ENCODE measurements at places on chromosomes 3 and 15.
A peak's percentile ranks its signal among the peaks of the same experiment; 100 is the strongest.

DNA sequence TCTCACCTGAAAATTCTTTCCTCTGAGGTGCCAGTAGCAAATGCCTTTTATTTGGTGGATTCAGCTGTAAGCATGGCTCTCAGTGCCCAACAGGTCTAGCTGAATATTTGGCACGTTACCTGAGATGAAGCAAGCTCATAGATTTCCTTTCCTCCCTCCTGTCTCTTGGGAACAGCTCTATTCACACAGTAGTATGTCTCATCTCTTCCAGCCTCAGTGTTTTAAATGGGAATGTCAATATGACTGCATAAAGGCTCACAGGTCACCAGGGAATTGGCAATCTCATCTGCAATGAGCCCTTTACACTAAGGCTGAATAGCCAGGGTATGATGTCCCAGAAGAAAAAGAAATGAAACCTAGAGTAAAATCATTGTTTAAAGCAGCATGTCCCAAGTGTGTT lies 733.5 kb downstream of the NTRK3 start:
- DNase-seq = no peak

GRCh38 chr3:32419742-32420125 lies 28.1 kb downstream of the CMTM7 start:
- no peak for DNase-seq

- DNase-seq = no peak
Observed at GRCh38 chr15:86157606-86158293, 78.1 kb downstream of the AGBL1 start.

DNA sequence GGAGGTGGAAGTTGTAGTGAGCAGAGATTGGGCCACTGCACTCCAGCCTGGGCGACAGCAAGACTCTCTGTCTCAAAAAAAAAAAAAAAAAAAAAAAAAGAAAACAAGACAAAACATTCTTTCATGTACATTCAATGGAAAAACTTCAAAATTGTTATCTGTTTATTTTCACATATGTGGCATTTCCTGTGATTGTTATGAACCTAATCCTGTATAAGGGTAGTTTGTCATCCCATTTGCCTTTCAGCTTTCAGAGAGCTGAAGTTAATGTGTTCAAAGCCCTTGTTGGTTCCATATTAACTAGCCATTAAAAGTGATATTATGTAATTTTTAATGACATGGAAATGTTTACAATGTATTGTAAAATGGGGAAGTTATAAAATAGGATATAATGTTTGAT lies 17.3 kb upstream of the NCK1 start:
- no peak for DNase-seq

- DNase-seq = no peak
Observed at GRCh38 chr3:187403768-187404288, 35.6 kb downstream of the RTP4 start.

DNA sequence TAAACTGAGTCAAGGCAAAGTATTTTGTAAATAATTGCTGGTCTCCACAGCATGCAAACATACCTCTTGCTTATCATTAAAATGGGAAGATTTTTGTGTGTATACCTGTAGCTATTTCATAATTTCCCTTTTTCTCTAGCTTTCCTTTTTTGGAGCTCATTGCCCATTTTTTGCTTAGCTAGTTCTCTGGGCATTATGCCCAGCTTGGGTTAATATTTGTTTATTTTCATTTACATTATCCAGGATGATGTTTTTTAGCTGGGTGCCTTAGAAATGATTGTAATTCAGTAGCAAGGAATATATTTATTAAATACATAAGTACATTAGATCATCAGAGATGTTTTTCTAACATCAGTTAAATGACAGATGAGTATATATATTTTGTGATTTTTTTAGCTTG lies 1271.7 kb upstream of the GBE1 start:
- DNase-seq = no peak

GRCh38 chr3:133256787-133257483 lies 142.9 kb upstream of the BFSP2 start:
- no peak for DNase-seq

DNA sequence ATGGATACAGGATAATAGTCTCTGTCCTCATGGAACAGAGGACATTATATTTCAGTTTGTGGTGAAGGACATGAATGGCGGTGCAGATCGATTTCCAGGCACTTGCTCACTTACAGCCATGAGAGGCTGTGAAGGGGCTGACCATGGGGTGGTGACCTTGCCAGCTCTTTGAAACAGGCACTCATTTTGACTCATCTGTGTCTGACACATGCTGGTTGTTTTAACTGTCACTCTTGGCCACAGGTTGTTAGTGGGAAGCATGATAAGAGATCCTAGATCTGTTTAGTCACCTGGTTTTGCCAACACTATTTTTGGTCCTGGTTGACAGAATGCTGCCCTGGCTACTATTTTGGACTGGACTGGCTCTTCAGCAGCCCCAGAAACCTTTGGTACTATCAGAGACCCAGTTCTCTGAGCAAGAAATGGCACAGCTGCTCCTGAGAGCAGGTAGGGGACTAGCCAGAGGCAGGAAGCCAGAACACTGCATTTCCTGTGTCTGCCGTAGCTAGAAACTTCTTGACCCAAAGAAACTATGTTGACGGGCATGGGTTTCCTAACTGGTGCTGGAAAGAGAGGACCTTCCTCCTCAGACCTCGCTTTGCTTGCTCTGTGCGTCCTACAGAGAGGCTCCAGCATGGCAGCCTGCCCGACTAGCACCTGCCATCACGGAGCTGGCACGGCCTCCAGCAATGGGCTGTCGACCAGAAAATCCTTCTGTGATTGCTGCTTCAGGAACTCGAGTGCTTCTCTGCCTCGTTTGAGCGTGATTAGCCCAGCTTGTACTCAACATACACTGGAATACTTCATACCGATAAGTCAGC lies 6.3 kb downstream of the PXYLP1 start:
- no peak for DNase-seq

DNA sequence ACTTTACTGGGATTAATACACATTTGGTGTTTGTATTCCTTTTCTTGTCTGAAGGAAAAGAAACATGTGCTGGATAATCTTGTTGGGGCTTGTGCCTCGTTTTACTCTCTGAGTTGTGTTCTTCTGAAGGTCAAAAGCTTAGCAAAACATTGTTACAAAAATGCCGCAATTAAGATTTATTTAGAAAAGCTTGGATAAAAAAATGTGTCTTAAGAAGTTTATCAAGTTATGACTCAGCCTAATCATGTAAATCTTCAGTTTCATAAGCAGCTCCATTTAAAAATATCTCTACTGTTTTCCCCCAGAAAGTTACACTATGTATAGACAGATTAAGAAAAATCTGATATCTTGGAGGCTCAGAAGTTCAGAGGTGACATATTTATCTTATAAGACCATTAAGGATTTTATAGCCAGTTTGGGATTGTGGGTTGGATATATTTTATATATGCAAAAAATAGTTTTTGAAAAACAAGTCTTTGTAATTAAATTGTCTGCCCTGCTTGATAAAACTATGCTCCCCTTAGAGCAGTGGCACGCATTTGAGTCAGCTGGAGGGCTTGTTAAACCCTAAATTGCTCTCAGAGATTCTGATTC lies 56.5 kb downstream of the CLDN11 start:
- no peak for DNase-seq

- peak; percentile 30 for DNase-seq
Observed at GRCh38 chr3:54427941-54428871, 305.9 kb downstream of the CACNA2D3 start.

DNA sequence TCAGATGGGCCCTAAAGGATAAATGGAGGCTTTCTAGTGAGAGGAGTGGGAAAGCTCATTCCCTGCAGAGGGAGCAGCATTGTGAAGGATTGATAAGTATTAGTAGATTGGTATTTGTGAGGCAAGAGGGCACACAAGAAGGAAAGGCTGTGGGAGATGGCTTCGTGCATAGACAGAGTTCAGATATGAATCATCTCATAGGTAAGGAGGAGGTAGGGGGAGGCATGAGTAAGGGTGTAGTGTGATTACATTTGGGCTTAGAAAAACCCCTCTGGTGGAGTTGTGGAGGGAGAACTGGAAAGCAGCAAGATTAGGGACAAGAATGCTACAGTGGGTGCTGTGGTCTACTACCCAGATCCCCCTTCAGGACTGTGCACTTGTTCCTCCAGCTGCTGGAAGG lies 29.6 kb downstream of the ONECUT1 start:
- DNase-seq = no peak

GRCh38 chr15:63856711-63857460 lies 23.1 kb upstream of the HERC1 start:
- no peak for DNase-seq

GRCh38 chr15:74319596-74320351 lies 47.7 kb downstream of the CYP11A1 start:
- DNase-seq = peak; percentile 11

- no peak for DNase-seq
Observed at GRCh38 chr15:91318931-91319330, 218.9 kb downstream of the SV2B start.

- DNase-seq = no peak
Observed at GRCh38 chr15:70788114-70789049, 25.0 kb upstream of the UACA start.

GRCh38 chr3:16884748-16885592 lies at the start of gene PLCL2:
TSS of gene PLCL2 (plus strand) at chr3:16884955. CDS start at chr3:16885040, 85 bp downstream.
- DNase-seq = no peak

GRCh38 chr3:17088017-17088416 lies 203.3 kb downstream of the PLCL2 start:
- no peak for DNase-seq

GRCh38 chr3:134086616-134087015 lies 56.9 kb upstream of the SLCO2A1 start:
- no peak for DNase-seq

DNA sequence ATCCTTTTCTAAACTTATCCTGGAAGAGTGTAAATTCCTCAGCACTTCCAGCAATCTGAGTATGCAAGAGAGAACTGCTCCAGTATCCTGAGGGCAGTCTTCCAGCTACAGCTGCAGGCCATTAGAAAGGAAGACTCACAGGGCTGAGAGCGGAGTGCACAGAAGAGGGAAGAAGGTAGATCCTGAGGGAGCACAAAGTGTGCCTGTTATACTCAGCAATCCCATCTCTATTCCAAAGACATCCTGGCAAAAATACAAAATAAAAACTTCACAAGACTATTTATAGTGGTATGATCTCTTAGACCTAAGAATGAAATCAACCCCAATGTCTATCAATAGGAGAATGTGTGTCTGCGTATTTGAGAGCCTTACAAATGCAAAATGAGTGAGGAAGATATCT lies 292.0 kb downstream of the ZIC1 start:
- DNase-seq = no peak

GRCh38 chr3:35899245-35899644 lies 259.9 kb downstream of the ARPP21 start:
- DNase-seq = no peak

DNA sequence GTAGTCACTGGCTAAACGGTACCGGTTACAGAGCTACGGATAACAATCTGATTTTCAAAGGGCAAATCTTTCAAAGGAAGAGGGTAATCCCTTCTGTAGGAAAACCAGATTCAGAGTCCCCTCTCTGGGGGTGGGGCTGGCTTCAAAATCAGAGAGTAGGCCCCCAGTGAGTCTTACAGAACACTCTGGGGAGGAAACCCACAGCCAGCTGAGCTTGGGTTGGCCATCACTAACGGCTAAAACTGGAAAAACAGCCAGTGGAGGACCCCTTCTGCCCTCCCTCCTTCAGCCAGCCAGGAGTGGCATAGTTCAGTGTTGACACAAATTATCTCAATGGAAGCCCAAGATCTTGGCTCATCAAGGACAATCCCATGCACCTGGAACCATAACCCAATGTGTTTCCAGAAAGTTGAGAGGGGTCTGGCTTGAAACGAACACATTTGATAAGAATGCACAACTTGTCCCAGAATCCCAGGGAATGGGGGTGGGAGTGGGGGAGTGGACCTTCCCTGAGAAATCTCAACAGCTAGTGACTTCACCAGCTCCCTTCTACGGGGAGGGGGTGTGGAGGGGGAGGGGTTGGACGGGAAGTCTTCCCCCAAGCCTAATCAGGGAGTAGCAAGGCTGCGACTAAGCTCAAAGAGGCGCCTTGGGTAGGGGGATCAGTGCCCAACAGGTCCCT lies 1.0 kb downstream of the RASL12 start:
- DNase-seq = no peak

GRCh38 chr15:88262064-88262463 lies 5.5 kb upstream of the NTRK3 start:
- no peak for DNase-seq

- no peak for DNase-seq
Observed at GRCh38 chr3:195208631-195209030, 62.3 kb downstream of the XXYLT1 start.

- peak; percentile 33 for DNase-seq
Observed at GRCh38 chr3:8607234-8608040, 37.2 kb downstream of the SSUH2 start.

GRCh38 chr3:18077128-18077840 lies 334.9 kb upstream of the TBC1D5 start:
- DNase-seq = no peak

- DNase-seq = peak; percentile 97
Observed at GRCh38 chr15:36883713-36884517, 216.4 kb downstream of the MEIS2 start.

DNA sequence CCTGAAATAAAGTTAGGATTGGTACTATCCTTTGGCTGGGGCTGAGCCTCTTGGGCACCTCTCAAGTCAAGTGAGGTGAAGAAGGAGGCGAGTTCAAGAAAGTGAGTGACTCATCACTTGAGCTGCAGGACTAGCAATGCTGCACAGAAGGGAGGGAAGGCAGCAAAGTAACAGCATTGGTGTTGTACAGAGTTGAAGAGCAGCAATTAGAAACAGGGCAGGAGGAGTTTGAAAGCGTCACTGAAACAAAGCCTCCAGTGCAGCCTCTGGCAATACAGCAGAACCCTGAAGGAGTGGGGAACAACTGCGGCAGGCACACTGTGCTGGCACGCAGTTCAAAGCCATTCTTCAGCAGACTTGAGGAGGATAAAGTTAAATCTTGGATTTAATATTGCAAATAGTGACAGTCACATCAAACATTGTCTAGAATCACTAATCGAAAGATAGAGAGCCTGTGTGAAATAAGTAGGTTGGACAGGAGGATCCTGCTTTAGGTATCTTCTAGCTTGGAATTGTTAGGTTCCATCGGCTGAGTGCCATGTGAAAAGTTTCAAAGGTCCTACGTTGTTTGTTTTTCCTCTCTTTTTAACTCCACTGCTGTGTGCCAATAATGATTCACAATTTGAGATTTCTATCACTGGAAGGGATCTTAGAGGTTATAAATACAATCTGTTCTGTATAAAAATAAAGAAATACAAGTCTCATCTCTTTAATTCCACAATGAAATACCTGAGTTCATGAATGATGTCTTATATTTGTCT lies 479.8 kb downstream of the NAALADL2 start:
- no peak for DNase-seq

DNA sequence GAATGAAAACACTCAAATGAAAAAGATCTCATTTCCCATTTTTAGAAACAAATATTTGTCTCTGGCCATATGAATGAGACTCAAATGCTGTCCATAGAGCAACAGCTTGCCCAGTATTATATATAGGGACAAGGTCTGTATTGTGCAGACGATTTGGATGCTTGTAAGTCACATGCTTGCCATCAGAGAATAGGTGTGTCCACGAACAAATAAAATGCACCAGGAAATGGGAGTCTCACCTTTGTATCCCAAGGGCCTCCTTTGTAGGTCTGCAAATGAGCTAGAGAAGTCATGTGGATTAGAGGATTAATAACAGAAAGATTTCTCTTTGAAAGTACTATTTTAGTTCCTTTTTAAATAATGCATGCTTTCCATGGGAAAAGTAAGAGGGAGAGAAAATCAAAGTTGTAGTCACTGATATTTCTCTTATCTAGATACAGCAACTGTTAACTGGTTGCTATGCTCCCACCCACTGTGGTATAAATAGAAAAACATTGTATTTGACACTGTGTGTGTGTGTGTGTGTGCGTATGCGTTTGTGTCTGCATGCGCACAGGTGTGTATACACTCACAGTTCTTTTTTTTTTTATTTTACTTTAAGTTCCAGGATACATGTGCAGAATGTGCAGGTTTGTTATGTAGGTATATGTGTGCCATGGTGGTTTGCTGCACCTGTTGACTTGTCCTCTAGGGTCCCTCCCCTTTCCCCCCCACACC lies 383.4 kb upstream of the ARRDC4 start:
- DNase-seq = no peak
